ENCODE measurements at places on chromosomes 1 and 21.

- DNase-seq: no peak
Measured at GRCh38 chr1:52825868-52826267, 16.7 kb upstream of the ZYG11A start.

DNA sequence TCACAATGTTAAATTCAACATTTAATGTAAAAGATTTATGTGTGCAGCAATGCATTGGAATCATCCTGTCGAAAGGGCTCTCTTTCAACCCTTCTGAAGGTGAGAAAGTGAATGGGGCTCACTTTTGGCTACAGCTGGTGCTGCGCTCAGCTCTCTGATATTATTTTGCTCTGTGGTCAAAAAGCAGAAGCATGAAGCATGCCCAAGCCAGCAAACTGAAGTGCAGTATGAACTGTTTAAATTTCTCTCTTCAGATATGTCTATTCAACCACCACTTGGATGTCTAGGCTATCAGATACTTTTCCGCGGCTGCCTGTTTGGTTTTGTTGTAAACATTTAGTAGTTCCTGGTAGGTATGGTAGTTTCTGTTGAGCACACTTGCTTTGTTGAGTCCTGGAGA is 216.9 kb upstream of the TMPRSS15 start:
- DNase-seq: no peak

DNA sequence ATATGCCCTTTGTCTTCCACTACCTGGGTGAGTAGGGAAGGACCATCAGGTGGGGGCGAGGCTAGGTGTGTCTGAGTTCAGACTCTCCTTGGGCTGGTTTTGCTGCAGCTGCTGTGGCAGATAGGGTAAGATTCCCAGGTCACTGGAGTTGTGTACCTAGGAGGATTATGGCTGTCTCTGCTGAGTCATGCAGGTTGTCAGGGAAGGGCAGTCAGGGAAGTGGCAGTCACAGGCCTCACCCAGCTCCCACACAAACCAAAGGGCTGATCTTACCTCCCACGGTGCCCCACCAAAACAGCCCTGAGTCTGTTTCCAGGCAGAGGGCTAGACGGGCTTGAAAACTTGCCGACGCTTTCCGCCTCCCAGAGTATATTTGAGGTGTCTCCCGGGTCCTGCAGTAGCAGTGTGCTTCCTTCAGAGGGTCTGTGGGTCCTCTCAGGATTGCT is 201.6 kb upstream of the PLXNA2 start:
- DNase-seq: no peak

GRCh38 chr1:151984313-151984956 is 9.2 kb downstream of the S100A10 start:
- DNase-seq: no peak
